AG20443 (cell line): ENCODE measurements at places on chromosomes 5 and 9.

GRCh38 chr5:160496784-160497183 lies 75.1 kb downstream of the PTTG1 start:
- DNase-seq, result no peak

DNA sequence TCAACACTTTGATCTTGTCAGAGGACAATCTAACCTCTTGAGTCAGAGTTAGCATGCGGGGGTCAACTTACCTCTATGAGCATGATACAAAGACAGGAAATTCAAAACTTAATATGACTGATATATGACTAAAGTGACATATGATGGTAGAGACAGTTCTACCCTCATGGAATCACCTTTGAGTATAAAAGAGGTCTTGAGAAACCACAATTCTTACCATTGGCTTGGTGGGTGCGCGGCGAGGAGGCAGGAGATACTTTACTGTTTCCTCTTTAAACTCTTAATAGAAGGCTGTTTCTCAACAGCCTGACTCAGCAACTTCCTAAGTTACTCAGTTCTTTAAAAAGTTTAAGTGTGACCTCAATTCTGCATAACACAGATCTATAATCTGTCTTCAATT lies 372.8 kb downstream of the KIAA0825 start:
- no peak for DNase-seq

- DNase-seq, result peak; percentile 52
These were observed 350.9 kb downstream of the GLIS3 start for GRCh38 chr9:3948826-3949556.

DNA sequence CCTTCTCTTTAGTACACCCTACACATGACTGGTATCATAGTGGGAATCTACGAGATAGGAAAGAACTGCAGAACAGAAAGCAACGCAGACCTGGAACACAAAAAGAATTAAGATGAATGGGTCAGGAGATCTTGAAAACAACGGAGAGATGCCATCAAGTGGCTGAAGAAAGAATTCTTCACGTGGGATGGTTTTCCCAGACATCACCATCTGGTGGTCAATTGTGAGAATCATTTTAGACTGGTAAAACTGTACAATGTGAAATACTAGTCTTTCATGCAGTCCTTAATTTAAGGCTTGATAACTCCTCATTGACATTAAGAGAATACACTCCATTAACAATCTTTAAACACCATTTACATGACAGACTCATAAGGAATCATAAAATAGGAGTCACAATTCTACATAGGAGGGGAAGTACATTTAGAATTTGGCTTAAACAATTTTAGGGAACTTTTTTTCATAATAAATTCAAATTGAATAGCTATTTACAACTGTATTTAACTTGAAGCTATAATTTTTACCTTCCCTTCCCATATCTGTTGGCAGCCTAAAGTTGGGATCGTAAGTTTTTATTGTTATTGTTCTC lies 128.4 kb upstream of the TRPM3 start:
- DNase-seq, result peak; percentile 75

GRCh38 chr5:132961887-132962286 lies 1.5 kb downstream of the AFF4 start:
- no peak for DNase-seq

- no peak for DNase-seq
These were observed 113.2 kb downstream of the EGFLAM start for GRCh38 chr5:38371596-38371995.

- DNase-seq, result no peak
These were observed 81.8 kb downstream of the NLN start for GRCh38 chr5:65803699-65804391.

- DNase-seq, result no peak
These were observed 122.0 kb downstream of the BOD1 start for GRCh38 chr5:173494446-173494845.

DNA sequence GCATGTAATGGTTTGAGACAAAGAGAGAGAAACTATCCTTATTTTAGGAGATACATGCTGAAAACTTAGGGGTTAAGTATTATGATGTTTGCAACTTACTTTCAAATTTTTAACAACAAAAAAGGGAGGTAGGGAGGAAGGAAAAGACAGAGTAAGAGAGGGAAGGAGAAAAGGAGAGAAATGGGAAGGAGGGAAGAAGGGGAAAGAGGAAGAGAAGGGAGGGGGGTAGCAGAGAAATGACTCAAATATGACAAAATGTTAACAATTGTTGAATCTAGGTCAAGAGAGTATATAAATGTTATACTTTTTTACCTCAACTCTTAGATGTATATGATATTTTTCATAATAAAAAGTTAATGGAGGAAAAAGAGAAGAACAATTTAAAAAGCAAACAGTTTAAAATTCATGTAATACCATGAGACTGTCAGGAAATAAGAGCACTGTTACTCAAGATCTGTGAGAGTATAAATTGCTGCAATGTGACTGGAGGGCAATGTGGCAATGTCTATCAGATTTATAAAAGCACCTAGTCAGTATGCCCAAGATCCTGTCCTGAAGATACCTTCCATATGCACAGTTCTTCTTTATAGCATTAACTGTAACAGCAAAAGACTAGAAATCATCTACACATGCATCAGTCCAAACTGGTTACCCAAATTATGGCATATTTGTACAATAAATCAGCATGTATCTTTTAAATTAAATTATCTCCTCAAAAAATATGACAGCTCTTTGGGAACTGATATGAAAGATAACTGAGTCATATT lies 16.3 kb downstream of the FBXW11 start:
- no peak for DNase-seq

GRCh38 chr5:80082281-80082680 lies 47.1 kb downstream of the THBS4 start:
- DNase-seq, result no peak

DNA sequence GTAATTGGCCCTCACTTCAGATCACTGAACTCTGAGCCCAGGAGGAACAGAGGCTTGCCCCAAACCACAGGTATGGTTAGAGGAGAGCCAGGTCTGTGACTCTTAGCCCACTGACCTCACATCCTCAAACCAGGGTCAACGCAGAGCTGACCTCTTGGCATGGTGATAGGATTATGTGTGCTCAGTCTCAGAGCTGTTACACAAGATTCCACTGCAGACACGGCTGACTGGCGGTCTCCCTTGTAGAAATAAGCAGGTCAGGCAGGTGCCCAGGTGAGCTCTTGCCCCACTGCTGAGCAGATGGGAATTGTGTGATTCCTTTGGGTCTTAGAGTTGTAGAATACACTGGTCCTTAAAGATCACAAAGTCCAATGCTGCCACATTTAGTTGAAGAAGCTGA lies 66.0 kb upstream of the PITX1 start:
- DNase-seq, result no peak

DNA sequence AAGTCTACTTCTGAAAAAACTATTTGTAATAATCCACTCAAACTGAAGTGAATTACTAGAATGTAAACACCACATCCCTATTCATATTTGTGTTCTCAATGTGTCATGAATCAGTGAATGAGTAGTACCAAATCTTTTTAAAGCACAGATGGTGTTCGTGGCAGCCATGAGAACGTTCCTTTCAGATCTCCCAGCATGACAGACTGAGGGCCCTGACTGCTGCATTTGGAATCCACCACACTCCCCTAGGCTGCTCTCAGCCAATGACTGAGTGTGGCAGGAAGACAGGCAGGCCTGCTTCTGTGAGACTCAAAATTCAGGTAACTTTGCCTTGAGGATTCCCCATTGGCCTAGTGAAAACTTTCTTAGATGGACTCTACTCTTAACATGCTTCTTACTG lies 10.9 kb upstream of the JMY start:
- DNase-seq, result peak; percentile 56

DNA sequence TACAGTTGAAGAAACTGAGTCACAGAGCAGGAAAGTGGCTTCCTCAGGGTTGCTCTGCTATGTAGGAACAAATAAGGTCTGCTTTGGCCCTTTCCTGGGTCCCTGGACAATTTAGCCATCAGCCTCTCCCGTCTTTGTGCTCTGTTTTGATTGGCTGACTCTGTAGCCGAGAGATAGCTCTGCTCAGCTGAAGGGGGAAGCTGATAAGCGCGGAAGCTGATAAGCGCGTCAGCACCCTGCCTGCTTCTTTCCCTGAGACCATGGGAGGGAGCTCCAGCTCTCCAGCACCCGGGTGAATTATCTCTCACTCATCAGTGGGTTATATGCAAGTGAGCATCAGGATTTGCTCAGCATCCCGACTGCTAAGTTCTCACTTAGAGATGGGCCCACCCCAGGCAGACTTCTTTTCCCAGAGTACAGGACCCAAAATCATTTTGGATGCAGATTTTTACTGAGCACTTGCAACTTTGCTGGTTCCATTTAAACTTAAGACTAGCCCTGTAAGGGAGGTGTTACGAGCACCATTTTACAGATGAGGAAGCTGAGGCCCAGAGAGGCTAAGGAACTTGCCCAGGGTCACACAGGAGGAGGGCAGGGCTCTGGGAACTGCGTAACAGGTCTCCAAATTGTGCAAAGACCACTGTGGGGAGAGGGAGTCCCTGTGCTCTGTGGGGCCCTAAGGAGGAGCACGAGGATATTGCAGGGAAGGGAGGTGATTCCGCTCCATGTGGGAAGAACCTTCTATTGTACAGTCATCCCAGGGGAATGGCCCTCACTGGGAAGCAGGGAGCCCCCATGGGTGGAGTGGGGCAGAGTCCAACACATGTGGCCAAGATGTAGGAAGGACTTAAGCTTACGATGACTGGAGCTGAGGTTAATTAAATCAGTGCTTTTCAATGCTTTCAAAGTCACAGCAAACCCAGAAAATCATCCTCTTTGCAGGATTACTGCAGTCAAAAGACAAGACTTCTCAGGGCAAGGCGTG lies 83.7 kb upstream of the ORM1 start:
- no peak for DNase-seq

DNA sequence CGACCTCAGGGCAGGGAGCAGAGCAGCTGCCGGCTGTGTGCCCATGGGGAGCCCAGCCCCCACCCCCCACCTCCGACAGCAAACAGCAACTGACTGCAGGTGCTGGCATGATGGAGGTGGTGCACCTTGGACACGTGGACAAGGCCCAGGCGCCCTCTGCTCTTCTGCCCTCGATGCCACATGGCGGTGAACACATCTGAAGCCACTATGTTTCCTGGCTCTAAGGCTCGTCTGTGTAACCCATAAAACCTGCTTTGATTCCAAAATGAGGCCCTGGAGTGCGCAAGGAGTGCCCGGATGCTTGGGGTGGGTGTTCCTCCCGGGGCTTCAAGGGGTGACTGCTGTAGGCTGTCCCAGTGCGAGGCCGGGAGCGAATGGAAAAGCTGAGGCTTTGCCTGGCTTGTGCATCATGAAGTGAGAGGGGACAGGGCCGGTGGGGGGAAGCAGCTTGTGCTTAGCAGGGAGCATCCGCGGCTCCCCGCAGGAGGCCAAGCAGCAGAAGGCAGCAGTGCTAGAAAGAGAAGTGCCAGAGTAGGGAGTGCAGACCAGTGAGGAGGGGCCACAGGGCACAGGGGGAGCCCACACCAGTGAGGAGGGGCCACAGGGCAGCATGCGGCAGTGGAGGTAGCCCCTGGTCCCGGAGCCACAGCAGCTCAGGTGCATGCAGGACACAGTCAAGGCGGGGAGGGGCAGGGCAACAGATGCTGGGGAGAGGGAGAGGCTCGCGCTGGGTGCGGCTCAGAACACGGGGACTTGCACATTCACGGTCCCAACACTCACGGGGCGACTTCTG lies 30.0 kb downstream of the NKD2 start:
- DNase-seq, result no peak

DNA sequence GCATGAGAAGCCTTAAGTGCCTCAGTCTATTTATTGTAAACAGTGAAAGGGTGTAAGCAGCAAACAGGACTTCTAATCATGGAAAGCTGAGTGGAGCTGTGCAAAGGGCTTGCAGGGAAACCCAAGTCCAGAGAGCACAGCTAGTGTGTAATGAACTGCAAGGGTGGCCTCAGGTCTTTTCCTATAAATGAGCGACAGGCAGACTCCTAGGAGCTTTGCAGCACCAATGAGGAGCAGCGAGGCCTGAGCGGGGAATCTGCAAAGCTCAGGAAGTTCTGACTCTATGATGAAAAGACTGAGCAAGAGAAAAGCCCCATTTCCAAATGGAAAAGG lies 250.1 kb upstream of the MAP3K1 start:
- DNase-seq, result no peak

DNA sequence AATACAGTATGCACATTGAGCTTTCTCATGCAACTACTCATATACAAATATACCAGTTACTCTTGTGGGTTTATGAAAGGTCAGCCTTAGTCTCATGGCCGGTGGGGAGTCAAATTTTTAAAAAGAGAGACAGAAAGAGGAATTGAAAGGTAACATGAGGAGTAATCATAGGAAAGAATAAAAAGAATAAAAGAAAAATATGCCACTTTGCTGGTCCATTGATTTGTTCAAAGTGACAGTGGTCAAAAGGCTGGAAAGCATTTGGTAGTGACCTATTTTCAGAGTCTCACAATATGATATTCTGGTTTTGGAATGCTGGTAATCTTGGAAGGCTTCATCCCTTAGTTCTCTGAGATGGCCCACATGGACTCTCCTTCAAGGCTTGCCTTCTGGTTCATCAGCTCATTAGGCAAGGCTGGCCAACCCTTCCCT lies 67.0 kb downstream of the ZNF366 start:
- no peak for DNase-seq

DNA sequence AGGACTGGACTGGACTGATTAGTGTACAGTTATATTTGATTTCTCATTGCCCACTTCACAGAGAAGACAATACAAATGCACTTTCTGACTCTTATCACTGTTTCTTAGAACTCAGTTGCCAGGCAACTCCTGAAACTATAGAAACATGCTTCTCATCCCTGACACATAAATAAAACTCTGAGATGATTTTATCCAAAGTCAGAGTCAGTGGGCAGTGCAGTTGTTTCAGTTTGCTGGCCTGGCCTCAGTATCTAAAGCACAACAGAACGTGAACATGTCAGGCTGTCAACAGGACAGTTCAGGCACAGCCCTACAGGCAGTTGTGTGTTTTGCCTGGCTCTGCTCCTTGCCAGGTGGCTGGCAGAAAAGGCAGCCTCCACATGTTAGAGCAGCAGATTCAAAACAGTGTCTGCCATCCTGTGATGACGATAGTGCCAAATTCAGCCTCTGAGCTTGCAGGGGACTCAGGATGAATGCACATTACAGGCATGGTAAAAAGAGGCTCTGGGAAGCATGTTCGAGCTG lies 65.1 kb upstream of the CCDC152 start:
- no peak for DNase-seq
